Astrocyte of the spinal cord (primary cell): ENCODE measurements at places on chromosomes 2 and 18.

- no peak for DNase-seq
These were observed 131.1 kb downstream of the CCDC102B start for GRCh38 chr18:68928762-68929675.

GRCh38 chr2:8572712-8573233 is 109.1 kb upstream of the ID2 start:
- DNase-seq: no peak

- no peak for DNase-seq
These were observed 98.0 kb downstream of the TRABD2A start for GRCh38 chr2:84782717-84783442.

DNA sequence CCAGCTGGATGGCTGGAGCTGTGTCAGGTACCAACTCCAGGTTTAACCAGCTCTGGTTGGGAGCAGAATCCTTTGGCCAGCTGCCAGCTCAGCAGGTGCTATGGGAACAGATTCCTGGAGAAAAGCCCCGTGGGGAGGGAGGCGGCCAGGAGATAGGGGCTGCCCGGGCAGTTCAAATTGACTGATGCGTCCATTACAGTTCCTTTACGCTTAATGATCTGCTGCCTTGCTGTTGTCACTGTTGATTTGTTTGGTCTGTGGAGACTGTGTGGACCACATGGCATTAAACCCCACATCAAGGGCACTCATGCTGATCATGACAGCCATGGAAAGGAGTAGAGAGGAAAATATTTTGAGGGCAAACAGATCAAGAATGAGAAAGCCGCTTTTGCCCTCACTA is 200.0 kb downstream of the TSN start:
- no peak for DNase-seq

DNA sequence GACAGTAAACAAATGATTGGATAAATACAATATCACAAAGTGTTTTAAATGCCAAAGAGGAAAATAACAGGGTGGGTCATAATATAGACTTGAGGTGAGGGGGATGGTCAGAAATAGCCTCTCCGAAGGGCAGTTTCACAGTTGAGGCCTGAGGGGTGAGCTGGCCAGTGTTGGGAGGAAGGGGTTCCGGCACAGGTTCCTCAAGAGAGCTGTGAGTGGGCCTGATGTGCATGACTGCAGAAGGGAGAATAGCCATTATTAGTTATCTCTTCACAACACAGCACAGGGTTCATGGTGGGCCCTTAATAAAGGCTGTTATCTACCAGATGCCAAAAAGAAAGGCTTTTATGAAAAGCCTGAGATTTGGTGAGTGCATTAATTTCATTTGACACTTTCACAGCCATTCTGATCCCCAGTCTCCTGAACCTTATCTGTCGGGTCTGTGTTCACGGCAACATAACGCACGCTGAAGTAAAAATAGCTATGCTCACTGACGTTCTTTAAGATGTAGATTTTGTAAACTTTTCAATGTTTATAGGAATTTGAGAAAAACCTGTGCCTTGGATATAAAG is 39.6 kb downstream of the POLR1A start:
- no peak for DNase-seq

DNA sequence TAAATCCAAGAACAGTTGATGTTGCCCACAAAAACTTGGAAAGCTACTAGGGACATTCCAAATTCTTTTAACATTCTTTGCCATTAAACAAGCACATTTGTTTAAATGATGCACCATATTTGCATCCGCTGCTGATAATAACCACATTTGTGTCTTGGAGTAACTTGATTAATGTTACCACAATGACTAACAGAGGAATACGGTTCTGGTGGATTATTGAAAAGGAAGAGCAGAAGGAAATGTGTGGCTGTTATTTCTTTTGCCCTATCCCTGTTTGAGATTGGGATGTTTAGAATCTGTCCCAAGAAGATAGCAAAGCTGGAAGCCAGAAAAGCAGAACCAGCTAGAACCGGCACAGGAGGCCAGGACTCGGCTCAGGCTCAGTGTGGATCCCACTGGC is 39.2 kb upstream of the RASGRP3 start:
- DNase-seq: peak; percentile 94

GRCh38 chr2:169803480-169803879 is 4.8 kb downstream of the SSB start:
- DNase-seq: no peak

DNA sequence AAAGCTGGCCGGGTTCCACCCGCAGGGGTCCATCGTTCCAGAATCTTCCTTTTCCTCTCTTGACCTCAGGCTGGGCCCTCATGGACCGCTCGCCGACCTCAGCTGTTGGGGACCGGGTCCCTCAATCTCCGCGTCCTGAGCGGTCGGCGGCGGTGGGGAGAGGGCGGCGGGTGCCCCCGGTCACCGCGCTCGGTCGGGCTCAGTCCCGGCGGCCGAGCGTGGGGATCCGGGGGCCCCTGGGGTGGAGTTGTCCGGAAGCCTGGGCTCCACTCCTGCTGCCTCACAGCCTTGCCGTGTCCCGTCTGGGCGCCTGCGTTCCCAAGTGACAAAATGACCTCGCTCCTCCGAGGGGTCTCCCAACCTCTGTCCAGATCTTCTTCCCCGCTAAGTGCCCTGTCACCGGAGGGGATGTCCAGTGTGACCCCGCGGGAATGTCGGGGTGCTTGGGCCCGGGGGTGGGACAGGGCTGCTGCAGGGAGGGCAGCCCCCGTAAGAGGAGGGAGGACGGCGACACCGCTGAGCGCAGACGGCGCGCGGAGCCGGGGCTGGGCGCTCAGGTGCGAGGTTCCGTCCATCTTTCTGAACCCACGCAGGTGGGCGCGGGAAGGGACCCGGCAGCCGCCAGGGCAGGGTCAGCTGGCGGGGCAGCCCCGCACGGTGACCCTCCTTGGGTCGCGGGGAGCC is 16.0 kb upstream of the E2F6 start:
- DNase-seq: no peak

- DNase-seq: no peak
These were observed 262.3 kb downstream of the NRXN1 start for GRCh38 chr2:50769406-50770181.

GRCh38 chr2:85073033-85073432 is 60.2 kb upstream of the TCF7L1 start:
- no peak for DNase-seq

GRCh38 chr2:149648282-149649030 is 60.9 kb upstream of the MMADHC start:
- peak; percentile 93 for DNase-seq

GRCh38 chr2:219228041-219228910 is 1.2 kb downstream of the ATG9A start:
- DNase-seq: no peak

GRCh38 chr2:219308142-219309101 is 779 bp downstream of the PTPRN start:
- peak; percentile 61 for DNase-seq

GRCh38 chr2:99863903-99864270 is 278.5 kb downstream of the AFF3 start:
- DNase-seq: no peak

DNA sequence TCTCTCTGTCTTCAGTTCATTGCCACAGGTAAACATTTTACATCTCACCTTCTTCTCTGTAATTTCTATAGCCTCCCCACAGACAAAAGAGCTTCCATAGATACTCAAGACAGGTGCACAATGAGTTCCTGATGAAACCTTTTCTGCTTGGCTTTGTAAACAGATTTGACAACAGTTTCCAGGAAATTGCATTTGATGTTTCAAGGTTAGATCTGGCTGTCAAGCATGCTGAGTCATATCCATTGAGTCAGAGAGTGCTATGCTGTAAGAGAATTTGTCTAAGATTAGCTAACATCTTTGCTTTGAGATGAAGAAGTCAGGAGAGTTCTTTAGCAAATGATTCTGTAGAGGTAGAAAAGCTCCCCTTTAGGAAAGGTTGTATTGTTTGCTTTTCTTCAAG is 40.6 kb upstream of the MAP2 start:
- peak; percentile 80 for DNase-seq

- DNase-seq: peak; percentile 72
These were observed 1.8 kb upstream of the BCL11A start for GRCh38 chr2:60555066-60555782.

DNA sequence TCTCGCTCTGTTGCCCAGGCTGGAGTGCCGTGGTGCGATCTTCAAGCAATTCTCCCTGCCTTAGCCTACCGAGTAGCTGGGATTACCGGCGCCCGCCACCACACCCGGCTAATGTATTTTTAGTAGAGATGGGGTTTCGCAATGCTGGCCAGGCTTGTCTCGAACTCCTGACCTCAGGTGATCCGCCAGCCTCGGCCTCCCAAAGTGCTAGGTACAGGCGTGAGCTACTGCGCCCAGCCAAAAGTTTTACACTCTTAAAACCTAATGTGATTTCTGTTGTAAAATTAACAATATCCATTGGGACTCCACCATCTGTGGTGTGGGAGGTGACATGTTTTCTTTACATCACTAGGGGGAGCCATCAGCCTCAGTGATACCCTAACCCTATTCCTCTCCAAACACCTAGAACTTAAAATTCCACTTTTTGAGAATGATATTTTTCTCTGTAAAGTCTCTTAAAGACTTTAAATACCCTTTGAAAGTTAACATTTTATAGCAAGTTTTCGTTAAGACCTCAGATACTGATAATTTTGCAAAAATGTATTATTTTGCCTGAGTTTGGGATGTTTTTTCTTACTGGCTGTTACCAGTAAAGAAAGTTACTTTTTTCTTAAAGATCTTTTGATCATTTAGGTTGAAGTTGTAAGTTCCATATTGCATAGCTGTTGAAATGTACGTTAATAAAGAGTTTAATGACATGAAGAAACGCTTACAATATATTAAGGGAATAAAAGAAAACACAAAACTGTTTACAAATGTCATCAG is 11.6 kb upstream of the EIF2AK2 start:
- DNase-seq: peak; percentile 59

DNA sequence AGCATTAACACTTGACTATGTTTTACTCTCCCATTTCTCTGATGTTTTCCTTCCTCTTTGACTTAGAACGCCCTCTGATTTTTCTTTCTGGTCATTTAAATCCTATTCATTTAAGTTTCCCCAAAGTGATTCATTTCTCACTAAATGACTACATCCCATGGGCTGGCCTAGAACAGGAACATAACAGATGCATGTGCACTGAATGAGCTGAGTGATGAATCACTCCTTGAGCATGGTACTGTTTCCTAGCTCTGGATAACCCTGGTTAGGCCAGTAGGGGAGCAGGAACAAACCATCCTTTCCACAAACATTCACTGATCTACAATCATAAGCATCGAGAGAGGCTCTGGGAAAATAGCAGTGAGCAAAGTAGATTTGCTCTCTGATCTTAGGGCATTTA is 221.9 kb upstream of the SETBP1 start:
- DNase-seq: peak; percentile 81

- DNase-seq: no peak
These were observed 672.7 kb downstream of the DPP10 start for GRCh38 chr2:115115135-115115534.

- no peak for DNase-seq
These were observed 1156.6 kb downstream of the RPIA start for GRCh38 chr2:89848114-89848513.

DNA sequence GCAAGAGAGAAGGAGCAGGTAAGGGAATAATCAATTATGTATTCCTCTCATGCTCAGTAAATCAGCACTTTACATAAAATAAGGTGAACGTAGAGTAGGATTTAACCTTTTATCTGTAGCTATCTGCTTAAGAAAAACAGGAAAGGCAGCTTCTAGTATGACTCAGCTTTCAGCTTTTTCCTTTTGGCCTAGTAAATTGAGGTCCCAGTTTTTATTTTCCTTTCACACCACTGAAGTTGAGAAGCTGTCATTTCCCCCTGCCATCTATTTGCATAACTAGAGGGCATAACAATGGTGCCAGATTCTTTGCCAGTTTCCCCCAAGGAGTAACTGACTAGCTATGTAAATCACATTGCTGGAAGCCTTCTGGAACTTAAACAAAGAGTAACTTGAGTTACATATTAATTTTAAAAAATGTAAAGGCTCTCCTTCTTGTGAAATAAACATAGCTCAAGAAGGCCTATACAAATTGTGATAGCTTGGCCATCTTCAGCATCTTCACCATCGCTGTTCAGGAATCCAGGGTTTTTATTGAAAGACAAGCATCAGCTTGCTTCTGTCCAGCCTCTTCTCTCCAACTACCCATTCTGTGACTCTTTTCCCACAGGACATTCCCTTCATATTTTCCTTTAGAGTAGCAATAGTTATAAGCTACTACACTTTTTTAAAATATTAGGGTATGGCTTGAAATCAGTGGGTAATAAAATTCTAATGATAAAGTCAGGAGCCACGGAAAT is 97.0 kb downstream of the KYNU start:
- peak; percentile 51 for DNase-seq

DNA sequence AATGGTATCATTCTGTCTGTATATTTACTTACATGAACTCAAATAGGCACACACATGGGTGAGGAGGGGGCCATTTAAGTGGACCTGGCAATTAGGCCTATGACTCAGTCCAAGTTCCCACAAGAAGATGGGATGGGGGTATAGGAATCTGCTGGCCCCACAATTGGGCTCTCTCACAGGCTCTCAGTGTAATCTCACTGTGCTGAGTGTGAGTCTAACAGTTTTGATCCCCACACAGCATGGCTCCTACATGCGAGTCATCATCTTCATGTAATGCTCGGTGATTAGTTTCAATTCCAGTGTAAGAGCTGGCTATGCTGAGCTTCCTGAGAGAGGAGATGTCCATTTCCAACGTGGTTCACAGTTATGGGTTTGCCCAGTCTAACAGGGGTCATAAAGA is 114.0 kb downstream of the GATA6 start:
- peak; percentile 62 for DNase-seq

GRCh38 chr2:147165697-147166382 is 679.0 kb upstream of the ACVR2A start:
- DNase-seq: no peak

GRCh38 chr18:10002280-10002679 is 88.5 kb downstream of the VAPA start:
- no peak for DNase-seq

DNA sequence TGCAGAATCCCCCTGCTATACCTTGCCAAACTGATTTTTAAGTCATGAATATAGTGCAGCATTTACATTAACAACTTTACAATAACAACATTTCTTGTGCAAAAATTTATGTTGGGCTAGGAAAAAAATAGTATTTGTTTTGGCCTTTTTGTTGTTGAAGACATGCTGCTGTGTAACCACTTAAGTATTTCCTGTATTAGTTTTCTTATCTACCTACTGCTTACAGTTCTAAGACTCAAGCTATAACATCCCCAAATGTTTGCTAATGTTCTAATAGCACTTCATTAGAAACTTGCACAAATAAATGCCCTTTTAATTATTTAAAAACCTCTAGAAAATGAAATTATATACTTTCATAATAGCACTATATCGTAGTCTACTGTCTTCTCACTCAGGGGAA is 154.3 kb upstream of the DOCK10 start:
- DNase-seq: peak; percentile 25

GRCh38 chr18:75679331-75679730 is 251.8 kb upstream of the SMIM21 start:
- DNase-seq: peak; percentile 5

GRCh38 chr18:63553081-63553480 is 10.9 kb downstream of the SERPINB12 start:
- DNase-seq: peak; percentile 69

DNA sequence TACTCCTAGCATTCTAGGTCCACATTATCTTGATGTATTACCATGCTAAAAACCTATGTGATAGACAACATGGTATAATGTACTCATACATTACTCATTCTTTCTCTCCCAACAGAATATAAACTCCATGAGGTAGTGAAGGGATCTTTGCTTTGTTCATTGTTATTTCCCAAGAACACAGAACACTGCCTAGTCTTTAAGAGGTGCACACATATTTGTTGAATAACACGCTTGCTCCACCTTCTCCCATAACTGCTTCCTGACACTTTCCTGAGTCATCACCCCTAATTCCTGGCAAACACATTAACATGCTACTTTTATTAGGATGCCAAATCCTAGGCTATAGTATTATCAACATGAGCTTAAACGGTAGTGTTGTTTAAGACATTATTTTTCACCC is 41.3 kb downstream of the REV1 start:
- DNase-seq: peak; percentile 58

GRCh38 chr2:170771421-170771937 is 1.3 kb downstream of the ERICH2 start:
- no peak for DNase-seq
